ENCODE measurements at places on chromosomes 6 and 20.

DNA sequence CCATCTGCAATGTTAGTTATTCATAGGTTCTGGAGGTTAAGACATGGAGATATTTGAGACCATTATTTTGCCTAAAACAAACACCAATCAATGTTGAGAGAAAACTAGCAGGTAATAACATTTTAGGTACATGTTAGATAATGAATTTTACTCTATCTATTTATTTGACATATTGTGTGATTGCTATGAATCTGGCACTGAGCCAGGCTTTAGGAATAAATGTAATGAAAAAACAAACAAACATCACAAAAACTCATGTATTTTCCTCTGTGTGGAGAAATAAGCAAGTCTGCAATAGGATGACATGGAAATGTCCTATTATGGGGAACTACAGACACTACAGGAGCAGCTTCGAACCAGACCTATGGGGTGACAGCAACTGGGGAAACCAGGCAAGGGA, 57.8 kb downstream of the OPN5 start:
- no peak for DNase-seq

GRCh38 chr6:61886608-61887259, 399.3 kb downstream of the KHDRBS2 start:
- DNase-seq, result no peak

DNA sequence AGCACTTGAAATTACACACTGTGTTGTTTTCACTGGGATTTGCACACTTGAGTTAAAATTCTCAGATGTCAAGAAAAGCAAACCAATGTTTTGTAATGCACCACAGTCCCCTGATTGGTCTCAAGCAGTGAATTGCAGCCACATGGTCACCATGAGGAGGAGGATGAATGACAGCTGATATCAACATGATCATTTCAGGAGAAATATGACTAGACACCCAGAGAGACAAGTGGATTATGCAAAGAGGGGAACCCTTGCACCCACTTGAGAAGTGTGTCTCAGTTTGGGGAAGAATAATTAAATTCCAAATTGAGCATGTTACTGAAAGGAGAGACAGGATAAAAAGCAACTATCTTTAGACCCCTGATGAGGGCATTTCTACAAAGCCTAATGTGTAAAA, 69.3 kb downstream of the UST start:
- DNase-seq, result no peak

GRCh38 chr6:45921691-45922281, 93.9 kb downstream of the CLIC5 start:
- DNase-seq, result no peak

DNA sequence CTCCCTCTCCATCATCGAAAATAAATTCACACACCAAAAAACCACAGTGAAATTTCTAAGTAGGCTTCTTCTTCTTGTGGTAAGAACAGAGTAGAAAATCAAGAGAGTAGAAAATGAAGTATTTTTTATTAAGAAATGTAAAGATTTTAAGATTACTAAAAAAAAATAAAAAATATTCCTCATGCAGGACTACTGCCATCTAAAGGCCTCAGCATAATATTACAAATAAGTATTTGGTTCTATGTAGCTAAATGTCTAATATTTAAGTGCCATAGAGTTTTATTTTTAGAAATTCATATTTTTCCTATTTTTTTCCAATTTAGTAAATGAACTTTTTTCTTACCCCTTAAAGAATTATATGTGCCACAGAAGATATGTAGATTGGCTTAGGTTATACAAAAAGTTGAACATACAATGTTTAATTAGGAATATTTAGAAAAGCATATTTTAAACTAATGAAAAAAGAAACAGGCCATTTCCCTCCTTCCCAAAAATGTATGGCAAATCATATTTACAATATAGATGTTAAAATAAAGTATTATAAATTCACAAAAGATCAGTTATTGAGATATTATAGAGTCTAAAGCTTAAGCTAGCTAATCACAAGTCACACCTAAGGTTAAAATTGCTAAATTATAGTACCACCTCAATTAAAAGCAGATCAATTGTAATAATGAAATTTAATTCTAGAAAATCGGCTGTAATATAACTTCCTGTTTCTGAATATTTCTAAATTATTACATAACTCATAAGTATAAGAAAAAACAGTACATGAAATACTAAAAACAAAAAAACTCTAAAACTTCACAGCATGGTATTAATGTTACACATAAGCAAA, 3.5 kb upstream of the NT5DC1 start:
- no peak for DNase-seq

DNA sequence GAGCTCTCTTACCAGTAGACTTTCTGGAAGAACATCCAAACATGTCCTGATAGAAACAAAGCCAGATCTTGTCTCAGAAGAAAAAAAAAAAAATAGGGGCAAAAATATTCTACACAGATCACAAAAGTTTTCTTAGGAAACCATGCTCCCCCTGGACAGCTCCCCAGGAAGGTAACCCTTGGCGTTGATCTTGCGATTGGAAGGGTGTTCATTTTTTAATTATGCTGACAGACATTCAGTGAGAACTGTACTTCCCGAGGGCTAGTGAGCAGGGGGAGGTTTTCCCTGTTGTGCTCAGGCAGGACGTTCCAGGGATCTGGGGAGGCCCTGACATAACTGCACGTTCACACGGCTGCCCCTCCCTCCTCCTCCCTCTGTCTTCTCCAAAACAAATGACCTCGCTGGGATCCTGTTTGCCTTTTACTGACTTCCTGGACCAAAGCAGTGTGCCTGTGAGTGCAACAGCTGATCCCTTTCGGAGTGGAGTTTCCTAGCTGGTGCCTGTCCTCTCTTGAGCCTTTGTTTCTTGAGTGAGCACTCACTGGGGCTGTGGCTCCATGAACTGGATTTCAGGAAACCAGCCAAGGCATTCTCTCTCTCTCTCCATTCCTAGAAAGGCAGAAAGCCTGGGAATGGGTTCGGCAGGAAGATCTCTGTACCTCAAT, 46.7 kb downstream of the MARCKS start:
- DNase-seq, result no peak
